ENCODE measurements at places on chromosomes 6 and 20. TPM values are rescaled to one million over a fixed set of nuclear protein-coding genes. Genes with fewer than 3 reads are reported as not detected.
A peak's percentile ranks its signal among the peaks of the same experiment; 100 is the strongest.

DNA sequence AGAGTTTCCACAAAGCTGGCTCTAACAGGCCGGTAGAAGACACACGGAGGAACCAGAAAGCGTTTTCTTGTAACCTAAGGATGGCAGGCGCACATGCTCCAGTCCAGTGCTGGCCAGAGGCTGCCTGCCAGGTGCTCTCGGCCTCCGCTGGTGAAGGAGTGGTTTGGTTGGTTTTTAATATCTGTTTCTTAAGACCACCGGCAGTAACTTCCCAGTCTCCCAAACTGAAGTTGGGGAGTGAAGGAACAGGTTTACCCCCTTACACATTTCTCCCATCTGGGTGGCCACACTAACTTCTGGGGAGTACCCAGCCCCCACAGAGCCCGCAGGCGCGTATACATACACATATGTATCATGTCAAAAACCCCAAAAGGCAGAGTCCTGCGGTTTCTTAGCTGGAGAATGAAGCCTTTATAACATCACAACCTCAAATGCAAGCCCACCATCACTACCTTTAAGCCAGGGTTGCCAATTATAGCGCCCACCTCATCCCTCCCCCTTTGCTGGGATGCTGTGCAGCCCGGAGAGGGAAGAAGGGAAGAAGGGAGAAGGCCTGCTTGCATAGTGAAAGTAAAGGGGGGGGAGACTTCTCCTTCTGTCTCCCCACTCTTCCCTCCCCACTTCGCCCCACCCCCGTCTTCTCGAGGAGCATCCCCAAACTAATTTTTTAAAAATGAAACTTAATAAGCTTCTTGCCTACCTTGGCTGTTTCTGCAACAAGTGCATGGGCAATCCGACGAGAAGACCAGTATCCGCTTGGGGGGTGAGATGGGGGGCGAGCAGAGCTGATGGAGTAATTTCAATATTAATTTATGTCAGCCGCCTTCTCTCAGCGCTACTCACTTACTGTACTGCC lies 1.0 kb downstream of the TRERF1 start:
- peak; percentile 56 for DNase-seq

Gene SPTLC3
- total RNA-seq: 53.6 TPM

Gene FOXS1
- total RNA-seq: 8.7 TPM

- no peak for DNase-seq
Measured at GRCh38 chr6:32752580-32752979, 10.8 kb downstream of the HLA-DQB2 start.

Gene SPEF1
- 2.8 TPM for total RNA-seq

- DNase-seq: no peak
Measured at GRCh38 chr20:63374504-63374903, 13.4 kb upstream of the CHRNA4 start.

- DNase-seq: no peak
Measured at GRCh38 chr6:1463275-1463674, 73.9 kb downstream of the FOXF2 start.

DNA sequence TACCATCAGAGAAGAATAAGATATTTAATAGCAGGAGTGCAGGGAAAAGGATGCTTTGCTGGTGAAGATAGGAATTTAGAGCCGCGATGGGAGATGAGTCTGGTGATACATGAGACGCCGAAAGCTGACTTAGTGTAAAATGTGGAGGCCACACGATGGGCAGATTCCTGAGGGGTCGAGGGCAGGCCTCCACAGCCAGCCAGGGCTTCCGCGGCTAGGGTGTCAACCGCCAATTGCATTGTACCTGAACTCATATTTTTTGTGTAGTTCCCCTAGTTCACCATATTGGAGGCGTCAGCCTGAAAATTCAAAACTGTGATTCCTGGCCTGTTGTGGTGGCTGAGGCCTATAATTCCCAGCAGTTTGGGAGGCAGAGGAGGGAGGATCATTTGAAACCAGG lies 8.5 kb downstream of the ETV7 start:
- DNase-seq: no peak

DNA sequence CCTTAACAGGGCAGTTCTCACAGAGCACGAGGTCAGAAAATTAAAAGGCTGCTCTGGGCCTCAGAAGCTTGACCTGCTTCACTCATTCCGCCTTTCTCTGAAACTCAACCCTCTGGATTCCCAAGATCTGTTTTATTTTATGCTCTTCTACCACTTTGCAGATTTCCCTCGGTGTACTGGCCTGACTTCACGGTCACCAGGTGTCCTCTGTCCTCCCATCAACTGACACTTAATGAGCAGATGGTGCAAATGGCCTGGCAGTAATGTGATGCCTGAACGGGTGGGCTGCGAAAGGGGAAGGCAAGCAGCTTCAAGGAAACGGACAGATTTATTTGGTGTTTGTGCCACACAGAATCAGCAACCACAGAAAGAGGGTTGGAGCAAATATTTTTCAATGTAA lies 169.7 kb upstream of the TFAP2D start:
- DNase-seq: no peak

Gene IL20RA
- 0.99 TPM for total RNA-seq

Gene SLC25A27
- total RNA-seq: 44.6 TPM

DNA sequence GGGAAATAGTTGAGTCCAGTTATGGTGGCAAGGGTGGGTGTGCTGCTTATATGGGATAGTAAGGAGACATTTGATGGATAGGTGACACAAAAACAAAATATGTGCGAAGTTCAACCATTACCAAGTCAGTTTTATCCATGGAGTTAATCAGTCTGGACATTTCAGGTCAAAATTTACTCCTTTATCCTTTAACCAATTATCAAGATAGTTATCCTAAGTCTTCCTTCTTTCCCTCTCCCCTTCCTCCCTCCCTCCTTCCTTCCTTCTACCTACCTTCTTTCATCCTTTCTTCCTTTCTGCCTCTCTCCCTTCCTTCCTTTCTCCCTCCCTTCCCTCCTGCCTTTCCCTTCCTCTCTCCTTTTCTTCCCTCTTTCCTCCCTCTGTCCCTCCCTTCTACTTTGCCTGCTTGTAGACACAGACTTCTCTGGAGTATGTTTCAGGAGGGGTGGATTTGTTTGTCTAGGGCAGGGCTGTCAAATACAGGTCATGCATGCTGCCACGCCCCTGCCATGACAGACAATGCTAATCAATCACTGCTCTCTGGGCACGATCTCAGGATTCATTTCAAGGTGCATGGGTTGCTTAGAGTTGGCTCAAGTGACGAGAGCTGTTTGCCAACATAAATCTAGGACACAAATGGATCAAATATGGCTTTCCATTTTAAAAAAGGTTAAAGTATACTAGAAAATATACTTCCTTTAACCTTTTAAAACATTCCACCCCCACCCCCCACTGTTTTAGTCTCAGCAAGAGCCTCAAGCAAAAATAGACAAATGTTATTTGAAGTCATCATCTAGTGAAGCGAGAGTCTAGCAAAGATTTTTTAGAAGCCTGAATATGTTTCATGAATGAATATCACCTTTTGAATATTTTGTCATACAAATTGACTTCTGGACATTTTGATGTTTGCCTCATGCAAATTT lies 281.6 kb upstream of the CITED2 start:
- no peak for DNase-seq

DNA sequence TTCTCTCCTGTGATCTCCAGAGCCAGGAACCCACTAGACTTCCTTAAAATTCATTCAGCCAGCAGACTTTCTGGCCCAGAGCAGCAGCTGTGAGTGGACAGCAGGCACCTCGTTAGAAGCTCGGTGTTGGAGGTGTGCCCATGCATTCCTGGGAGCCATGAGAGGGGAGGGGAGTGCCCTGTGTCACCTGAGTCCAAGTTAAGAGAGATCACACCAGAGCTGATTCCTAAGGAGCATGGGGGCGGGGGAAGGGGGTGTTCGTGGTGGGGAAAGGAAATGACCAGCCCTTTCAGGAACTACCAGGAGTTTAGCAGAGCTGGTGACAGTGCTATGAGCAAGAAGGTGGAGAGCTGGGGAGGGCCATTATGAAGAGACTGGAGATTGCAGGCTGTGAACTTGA lies 46.9 kb downstream of the GFRA4 start:
- no peak for DNase-seq

- no peak for DNase-seq
Measured at GRCh38 chr6:30823534-30823865, 60.8 kb upstream of the DDR1 start.

- DNase-seq: no peak
Measured at GRCh38 chr20:50729901-50730764, 1.2 kb upstream of the PARD6B start.

- DNase-seq: no peak
Measured at GRCh38 chr6:52227495-52227894, 16.8 kb downstream of the IL17F start.

- no peak for DNase-seq
Measured at GRCh38 chr20:18705910-18706309, 107.7 kb upstream of the SCP2D1 start.

Gene VGLL2
- total RNA-seq: 0.11 TPM

- DNase-seq: peak; percentile 72
Measured at GRCh38 chr20:25389858-25390537, 637 bp downstream of the ABHD12 start.

DNA sequence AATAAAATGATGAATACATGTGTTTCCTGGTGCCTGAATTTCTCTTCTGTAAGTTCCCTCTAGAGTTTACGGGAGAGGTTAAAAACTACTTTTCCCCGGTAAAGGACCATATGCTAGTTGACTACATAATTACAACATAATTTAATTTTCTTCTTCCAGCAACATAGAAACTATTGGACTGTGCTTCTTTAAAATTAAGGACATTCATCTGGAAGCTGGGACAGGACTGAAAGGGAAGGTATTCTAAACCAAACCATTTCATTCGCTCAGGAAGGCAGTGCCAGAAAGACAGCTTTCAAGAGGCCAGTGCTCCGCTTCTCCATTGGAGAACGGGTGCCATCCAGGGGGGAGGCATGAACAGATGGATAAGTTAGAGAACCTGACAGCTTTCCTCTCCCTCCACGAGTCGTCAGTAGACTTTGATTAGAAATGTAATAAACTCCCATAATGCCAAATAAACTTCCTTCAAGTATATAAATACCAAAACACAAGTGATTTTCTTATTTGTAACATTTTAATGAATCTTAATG lies 458.0 kb upstream of the SOX4 start:
- no peak for DNase-seq

- DNase-seq: no peak
Measured at GRCh38 chr20:43835944-43836508, 78.6 kb upstream of the TOX2 start.

DNA sequence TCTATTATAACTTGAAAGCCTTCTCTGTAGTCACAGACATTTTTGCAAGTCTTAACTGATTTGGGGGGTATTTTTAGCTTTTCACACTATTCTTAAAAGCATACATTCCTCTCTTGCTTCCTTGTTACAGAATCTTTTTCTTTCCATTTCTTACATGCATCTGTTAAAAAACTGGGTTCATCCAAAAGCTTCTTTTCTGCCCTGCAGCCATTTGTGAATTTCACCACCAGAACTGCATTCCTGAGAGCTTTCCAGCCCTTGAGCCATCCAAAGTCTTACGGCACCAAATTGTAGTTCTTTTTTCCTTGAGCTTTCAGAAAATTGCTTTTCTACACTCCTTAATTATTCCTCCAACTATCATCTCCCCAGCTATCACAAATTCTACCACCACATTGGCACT lies 19.7 kb upstream of the GSTA4 start:
- no peak for DNase-seq

Gene NRN1
- 43.9 TPM for total RNA-seq

DNA sequence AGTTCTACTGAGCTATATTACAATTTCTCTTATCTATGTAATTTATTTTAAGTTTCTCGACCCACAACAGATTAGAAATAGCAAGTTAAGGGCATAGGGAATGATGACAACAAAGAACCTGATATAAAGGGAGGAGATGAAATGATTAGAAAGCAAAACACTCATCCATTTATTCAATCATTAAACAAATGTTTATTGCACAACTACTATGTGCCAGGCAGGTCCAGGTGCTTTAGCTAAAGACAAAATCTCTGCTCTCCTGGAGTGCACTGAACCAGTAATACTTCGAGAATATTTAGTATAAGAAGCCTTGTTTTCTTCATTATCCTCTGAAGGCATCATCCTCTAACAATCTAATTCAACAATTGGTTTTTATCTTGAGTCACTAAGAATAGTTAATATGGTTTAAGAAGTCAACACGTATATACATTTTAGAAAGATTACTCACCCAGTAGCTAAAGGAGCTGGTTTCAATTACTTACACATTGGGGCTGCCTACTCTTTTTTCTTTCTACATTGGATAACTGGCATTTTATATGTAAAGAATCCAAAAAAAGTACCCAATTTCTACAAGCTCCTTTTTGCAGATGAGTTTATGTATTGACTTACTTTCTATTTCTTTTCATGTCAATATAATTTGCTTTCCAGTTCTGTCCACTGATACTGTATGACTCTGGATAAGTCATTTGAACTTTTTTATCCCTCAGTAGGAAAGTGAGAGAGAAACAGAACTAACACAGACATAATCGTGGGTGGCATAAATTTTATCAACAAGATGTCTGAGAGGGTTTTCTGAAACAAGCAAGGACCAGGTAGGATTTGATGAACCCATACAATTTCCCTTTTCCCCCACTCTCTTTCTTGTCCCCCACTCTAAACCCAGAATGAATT lies 312.6 kb downstream of the CLIC5 start:
- DNase-seq: no peak

Gene IDH3B
- 105 TPM for total RNA-seq
